ENCODE measurements at places on chromosomes 6 and 20.

- DNase-seq: no peak
Measured at GRCh38 chr6:153043719-153044118, 41.2 kb upstream of the MTRF1L start.

GRCh38 chr6:134254118-134254517 is 63.8 kb downstream of the SGK1 start:
- DNase-seq: no peak

- no peak for DNase-seq
Measured at GRCh38 chr6:81933089-81933488, 180.6 kb upstream of the TENT5A start.

DNA sequence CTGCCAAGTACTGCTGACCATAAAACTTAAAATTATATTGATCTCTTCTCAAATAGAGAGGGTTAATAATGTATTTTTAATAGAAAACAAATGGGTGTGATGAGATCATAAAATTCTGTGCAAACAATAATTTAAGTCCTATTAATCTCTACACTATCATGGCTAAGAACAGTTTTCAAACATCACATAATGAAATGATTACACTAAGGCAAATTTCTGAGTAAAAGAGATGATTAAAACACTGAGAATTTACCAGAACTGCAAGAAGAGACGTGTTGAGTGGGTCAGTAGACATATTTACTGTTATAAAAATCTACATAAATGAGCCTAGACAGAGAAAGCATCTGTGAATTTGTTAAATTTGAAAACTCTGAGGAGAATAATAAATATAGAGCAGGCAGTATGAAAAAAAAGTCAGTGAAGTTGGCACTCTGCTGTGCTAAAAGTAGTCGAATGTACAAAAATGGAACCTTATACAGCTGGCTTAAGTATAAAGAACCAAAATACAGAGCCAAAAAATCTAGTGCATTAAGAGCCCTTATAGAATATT is 302.6 kb upstream of the MANEA start:
- DNase-seq: no peak

GRCh38 chr6:160692369-160692959 is 9.6 kb upstream of the PLG start:
- DNase-seq: no peak

DNA sequence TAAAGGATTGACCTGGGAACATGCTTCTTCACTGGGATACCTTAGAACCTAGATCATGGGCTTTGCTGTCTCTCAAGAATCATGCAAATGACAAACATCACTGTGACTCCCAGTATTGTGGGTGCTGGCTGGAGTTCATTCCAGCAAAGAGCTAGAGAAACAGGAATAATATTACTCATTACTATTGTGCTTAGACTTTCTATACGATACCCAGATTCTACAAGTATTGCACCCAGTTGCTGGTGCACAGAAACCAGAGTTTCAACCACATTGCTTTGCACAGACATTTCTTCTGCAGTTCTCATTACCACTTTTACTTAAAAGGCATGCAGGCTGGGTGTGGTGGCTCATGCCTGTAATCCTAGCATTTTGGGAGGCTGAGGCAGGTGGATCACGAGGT is 220.4 kb upstream of the ZNF217 start:
- DNase-seq: no peak

- DNase-seq: no peak
Measured at GRCh38 chr6:20200761-20201630, 11.3 kb downstream of the MBOAT1 start.

DNA sequence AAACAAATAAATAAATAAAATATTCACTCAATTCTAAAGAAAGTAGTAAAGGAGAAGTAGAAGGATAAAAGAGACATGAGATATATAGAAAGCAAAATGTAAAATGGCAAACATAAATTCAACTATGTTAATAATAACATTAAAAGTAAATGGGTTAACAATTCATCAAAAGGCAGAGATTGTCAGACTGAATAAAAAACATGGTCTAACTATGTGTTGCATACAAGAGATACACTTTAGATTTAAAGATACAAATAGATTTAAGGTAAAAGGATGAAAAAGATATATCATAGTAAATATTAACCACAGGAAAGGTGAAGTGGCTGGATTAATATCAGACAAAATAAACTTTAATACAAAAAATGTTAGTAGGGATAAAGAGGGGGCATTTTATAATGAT is 35.8 kb upstream of the PDE10A start:
- no peak for DNase-seq

- no peak for DNase-seq
Measured at GRCh38 chr6:152225241-152225934, 411.8 kb downstream of the SYNE1 start.

DNA sequence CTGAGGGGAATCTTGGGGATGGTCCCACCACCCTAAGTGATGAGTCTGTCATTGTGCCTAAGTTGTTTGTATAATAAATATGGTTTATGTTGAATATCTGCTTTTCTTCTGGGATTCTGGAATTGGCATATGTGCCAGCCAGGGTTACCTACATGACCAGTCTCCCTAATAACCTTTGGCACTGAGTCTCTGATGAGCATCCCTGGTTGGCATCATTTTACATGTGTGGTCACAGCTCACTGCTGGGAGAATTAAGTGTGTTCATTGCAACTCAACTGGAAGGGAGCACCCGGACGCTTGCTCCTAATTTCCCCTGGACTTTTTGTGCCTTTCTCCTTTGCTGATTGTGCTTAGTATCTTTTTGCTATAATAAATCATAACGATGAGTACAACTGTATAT is 8.1 kb downstream of the SMAP1 start:
- DNase-seq: no peak

DNA sequence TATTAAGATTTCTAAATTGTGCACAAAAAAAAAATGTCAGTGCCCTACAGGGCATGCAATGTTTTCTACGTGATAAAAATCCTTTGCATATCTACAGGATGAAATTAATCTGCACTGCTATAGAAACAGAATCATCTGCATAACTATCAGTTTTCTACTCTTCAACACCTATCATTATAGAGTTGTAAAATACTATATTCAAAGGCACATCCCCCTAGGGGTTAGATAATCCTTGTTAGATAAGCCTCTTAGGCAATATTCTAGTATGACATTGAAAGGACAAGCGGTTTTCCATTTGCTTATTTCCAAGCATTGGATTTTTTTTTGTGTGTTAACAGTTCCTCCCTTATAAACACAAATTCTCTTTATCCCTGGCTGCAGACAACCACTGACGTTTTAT is 98.7 kb upstream of the LAMA2 start:
- no peak for DNase-seq

DNA sequence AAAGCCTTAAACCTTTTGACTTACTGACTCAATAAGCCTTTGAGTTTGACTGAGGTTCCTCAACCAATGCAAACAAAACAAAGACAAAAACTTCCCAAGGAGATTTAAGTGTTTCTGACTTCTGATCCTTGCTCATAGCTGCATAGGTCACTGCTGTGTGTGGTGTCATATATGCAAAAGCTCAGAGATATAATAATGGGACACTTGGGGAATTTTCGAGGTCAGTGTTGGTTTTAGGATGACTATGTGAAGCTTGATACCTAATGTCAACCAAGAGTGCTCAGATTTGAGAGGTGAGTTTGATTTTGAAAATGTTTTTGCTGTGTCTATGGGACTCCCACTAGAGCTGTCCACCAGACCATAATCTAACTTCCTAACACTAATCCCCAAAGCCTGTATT is 26.2 kb downstream of the ZKSCAN8 start:
- no peak for DNase-seq

DNA sequence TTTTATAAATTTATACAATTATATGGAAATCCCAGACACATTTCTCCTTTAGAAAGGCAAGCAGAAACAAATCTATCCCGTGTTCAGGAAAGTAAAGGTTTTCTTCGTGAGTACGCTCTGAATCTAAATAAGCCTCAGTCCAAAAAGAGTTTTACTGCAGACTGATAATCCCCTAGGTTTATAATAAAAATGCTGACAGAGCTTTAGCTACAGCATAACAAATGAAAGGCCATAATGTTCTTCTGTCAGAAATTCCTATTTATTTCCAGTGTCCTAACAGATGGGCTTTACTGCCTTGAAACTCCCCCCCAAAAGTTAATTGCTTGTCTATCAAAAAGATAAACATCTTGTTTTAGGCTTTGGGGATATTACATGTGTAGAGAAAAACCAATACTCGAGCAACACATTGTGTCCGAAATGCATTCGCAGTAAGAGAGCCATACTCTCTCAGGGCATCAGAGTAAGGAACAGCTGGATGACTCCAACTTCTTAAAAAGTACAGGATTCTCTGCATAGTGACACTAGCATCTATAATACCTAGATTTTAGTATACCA is 109.0 kb downstream of the PRKN start:
- no peak for DNase-seq

DNA sequence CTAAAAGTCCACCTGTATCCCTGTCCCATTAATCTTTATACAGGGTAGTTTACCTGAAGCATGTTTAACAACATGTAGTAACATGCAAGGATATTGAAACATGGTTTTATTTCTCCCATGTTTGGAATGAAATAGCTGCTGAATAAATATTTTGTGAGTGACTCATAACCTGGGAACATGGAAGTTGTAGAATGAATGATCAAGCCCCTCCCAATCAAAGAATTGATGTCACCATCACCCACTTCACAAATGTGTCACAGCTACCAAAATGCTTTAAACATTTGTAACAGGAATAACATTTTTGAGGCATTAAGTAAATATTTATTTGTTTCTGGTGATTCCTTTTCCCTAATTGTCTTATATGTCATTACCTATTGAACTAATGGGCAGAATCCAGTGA is 58.9 kb upstream of the TNFAIP3 start:
- no peak for DNase-seq

- DNase-seq: no peak
Measured at GRCh38 chr6:109019911-109020310, 74.7 kb downstream of the SESN1 start.

GRCh38 chr6:159878341-159878740 is 12.4 kb upstream of the MAS1 start:
- no peak for DNase-seq

All from CD14-positive monocyte (primary cell).